ENCODE measurements at places on chromosomes 2 and 18.

DNA sequence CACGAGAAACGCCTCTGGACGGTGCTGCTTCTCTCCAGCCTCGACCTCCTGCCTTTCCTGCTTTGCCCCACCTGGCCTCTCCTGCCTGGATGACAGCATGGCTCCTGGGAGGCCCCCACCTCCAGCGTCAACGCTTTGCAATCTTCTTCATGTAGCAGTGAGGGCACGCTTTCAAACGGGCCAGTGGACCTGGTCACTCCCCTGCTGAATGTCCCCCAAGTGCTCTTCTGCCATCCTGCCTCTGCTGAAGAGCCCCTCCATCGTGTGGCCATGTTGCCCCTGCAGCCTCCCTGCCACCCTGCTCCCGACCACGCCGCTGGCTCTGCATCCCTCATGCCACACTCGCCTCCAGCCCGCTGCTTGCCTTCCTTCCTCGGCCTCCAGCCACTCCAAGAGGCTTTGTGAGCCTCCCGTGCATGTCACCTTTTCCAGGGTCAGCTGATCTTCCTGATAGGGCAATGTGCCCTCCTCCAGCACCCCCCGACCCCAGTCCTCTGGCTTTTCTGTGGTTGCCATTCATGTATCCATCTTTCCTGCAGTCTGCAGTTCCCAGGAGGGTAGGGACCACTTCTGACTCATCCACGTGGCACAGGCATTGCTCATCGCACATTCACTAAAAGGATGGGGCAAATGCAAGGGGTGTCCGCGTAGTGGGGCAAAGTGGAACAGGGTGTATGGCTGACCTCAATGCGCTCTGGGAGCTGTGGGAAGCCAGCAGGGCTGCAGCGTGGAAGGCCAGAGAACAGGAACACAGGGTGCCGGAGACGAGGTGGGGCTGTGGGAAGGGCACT is 268.8 kb downstream of the TWIST2 start:
- DNase-seq: no peak

GRCh38 chr2:38245114-38245641 is 131.9 kb downstream of the ATL2 start:
- no peak for DNase-seq

- DNase-seq: no peak
Measured at GRCh38 chr2:163859951-163860350, 124.1 kb upstream of the FIGN start.

GRCh38 chr18:199768-200167 is 41.4 kb downstream of the USP14 start:
- DNase-seq: no peak

GRCh38 chr2:46461709-46462171 is 17.6 kb upstream of the TMEM247 start:
- no peak for DNase-seq

DNA sequence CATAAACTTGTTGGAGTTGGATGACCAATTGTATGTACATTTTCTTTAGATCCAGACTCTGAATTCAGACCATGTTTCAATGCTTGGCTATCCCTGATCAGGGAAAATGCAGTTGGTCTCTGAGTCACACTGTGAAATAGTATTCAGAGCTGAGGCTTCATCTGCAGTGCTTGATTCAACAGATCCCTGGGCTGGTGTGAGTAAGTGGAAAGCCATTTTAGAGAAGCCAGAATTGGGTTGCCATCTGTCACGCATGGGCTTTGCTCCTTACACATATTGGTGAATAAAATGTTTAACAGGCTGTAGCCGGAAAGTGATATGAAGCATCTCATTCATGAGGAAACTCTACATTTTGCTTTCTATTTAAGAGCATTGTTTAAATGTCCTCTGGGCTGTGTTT is 50.0 kb upstream of the ACYP2 start:
- DNase-seq: no peak

DNA sequence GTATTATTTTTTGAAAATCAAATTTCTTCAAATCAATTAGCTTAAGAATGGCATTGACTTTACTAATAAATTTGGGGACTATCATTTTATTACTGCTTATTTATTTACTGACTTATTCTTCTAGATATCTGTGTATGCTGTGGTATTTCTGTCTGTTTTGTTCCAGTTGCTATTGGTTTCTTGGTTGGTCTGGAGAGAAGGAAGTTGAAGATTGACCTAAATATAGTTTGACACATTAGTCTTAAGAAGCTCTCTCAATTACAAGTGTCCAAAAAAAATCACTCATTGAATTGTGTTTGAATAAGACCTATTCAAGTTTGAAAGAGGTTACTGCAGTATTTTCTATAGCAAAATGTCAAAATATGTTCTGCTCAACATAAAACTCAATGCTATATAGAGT is 153.3 kb upstream of the KYNU start:
- DNase-seq: no peak

- DNase-seq: no peak
Measured at GRCh38 chr2:43298500-43298899, 72.1 kb upstream of the ZFP36L2 start.

GRCh38 chr2:86646865-86647264 is 23.2 kb upstream of the RNF103 start:
- no peak for DNase-seq

GRCh38 chr2:189581354-189582139 is 961 bp upstream of the SLC40A1 start:
- DNase-seq: no peak

DNA sequence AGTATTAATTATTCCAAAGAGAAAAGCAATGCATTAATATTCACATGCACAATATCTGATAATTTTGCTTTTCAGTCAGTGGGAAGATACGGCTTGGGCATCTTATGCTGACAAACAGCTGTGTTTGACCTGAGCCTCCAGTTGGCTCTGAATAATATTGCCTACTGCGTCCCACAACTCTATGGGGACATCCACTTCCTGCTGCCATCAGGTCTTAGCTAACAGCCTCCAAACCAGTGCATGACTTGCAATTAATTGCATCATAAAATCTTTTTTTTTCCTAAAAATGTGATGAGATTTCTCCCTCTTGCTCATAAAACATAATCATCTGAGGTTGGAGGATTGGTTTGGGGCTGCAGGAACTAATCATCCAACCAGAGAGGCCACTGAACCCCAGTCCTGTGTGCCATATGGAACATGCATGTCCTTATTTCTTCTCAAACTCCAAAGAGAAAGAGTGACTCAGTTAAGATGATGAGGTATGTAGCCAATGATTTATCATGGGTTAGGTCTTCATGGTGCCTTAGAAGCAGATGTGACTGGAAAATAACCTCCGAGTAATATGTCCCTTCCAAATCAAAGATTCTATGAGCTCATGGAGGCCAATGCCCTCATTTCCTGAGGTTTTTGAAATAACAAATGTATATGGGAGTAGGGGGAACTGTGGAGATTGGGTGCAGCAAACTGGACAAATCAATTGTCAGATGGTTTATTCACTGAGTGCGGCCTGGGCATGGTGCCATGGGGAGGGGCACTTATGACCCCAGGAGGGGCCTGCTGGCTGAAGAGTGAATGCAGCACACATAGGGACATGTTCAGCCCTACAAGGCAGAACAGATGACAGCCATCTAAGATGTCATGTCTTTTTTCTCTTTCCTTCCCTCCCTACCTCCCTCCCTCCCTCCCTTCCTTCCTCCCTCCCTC is 39.4 kb downstream of the EDAR start:
- no peak for DNase-seq

DNA sequence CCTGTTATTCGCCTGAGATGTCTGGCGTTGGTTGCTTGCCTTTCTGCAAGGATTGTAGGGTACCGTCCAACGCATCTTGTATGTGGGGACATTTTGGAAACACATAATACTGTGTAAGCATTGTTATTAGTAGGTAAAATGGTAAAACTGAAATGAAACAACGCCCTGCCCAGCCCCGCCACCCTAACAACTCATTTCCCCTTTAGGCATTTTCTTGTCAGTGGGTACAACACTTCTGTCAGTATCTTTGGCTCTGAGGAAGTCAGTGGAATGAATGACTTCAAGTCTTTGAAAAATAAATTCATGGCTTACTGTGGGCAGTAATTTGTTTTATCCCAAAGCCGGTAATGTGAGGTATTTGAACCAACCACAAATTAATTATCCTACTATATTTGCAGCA is 86.0 kb downstream of the FMNL2 start:
- DNase-seq: no peak

GRCh38 chr2:62795341-62795740 is 89.8 kb downstream of the EHBP1 start:
- DNase-seq: no peak

DNA sequence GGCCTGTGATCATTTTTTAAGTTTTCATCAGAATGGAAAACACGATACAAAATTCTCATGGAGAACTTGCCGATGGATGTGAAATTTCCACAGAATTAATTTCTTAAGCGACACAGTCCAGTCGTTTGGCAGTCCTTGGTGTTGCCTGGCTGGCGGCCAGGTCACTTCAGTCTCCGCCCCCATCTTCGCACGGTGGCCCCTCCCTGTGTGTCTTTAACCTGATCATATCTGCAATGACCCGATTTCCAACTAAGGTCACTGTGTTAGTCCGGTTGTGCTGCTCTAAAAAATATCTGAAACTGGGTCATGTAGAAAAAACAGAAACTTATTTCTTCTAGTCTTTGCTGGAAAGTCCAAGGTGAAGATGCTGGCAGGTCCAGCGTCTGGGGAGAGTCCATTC is 44.5 kb upstream of the COPS8 start:
- no peak for DNase-seq

DNA sequence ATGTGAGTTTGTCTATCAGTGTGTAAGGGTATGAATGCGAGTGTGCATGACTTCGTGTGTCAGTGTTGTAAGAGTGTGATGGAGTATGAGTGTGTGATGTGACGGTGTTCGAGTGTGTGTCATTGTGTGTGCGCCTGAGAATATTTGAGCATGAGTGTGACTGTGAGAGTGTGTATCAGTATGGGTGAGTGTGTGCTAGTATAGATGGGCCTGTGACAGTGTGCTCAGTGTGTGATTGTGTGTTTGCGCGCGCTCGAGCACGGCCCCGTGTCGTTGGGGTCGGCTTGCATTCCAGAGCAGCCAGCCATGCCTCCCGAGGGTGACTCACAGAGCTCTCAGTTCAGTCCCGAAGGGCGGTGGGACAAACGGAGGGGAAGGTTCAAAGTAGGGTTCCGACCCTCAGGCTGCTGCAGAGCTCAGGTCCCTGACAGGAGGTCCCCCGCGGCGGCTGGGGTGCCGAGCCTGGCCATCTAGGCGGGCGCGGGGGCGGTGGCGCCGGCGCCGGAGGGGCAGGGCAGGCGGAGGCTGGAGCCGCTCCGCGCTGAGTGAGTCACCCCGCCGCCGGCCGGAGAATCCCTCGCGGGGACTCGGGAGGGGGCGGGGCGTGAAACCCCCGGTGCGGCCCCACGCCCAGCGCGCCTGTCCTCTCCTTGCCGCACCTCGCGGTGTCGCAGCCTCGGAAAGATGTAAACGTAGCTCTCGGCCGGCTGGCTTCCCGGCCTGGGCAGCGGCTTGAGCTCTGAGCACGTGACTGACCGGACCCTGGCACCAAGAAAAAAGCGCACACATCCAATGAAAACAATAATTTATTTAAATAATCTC is 3.8 kb downstream of the DLX2 start:
- no peak for DNase-seq

DNA sequence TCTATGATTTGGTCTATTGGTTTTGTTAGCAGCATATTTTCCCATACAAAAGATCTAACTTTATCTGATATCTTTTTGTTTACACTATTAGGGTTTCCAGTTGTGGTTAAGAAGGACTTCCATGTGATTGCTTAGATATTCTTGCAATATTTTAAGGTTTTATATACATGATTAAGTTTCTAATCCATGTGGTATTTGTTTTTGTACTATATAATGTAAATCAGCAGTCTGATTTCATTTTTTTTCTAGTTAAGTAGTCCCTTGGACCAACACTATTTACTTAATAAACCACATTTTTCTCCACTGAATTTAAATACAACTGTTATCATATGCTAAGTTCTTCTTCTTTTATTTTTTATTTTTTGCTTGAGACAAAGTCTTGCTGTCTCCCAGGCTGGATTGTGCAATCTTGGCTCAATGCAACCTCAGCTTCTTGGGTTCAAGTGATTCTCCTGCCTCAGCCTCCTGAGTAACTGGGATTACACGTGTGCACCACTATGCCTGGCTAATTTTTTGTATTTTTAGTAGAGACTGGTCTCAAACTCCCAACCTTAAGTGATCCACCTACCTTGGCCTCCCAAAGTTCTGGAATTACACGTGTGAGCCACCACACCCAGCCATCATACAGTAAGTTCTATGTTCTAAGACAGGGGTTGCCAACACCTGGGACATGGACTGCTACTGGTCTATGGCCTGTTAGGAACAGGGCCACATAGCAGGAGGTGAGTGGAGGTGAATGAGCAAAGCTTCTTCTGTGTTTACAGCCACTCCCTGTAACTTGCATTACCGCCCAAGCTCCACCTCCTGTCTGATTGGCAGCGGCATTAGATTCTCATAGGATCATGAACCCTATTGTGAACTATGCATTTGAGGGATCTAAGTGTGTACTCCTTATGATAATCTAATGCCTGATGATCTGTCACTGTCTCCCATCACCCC is 58.5 kb upstream of the RAB27B start:
- no peak for DNase-seq

DNA sequence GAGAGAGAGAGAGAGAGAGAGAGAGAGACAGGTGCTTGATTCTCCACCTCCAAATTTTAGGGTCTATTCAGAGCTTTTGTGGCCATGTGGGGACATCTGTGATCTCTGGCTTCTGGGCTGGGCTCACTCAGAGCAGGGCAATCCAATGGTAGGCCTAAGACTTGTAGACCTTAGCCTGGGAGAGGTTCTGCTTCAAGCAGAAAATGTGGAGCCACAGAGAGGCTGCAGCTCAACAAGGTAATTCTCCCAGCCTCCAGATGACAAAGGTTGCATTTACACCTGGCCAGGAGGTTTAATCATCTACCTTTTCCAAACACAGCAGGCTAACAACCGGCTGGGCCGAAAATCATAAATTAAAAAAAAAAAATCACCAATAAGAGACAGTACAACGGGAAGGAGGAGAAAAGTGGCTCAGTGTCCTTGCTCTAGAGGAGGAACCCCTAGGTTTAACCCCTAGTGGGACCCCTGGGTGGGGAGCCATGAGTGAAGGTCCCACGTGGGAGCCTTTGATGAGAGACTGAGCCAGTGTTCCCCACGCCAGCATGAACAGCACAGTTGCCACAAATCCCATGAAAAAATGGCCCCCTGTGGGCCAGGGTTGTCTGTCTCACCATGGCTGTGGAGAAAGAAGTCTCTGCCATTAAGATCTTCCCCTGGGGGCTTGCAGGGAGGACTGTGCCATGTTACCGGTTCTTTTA is 124.0 kb upstream of the GATA6 start:
- DNase-seq: no peak

DNA sequence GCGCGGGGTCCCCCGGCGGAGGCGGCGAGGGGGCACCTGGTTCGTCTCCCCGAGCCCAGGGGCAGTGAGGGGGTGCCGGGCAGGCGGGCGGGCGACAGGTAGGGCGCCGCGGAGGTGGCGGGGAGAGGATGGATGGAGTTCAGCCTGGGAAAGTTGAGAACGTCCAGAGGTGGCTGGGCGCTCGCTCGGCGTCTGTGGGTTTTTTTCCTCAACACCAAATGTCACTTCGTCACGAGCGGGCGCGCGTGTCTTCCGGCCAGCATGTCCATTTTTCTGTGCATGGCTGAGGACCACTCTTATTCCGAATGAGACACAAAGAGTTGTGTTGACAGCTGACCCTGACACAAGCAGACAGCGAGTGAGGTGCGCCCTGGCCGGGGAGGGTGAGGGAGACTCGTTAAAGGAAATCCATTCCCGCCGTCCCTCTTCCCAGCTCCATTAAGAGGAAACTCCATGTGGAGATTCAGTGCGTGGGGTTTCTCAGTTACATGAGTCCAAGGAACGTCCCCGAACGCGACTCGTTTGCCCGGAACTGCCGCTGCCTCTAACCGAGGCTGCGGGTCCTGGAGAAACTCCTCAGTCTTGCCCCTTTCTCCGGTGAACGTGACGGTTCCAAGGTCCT is 859 bp downstream of the GREB1L start:
- DNase-seq: no peak

- DNase-seq: no peak
Measured at GRCh38 chr2:237154884-237155851, 69.5 kb downstream of the COPS8 start.

Measured in stimulated activated CD4-positive, alpha-beta T cell treated with anti-CD3 and anti-CD28 coated beads, TNF-alpha, amount 100 ng/mL, for 1 hour (primary cell).